Mammary epithelial cell (primary cell): ENCODE measurements at places on chromosomes 3 and 15. TPM values are rescaled to one million over a fixed set of nuclear protein-coding genes. Genes with fewer than 3 reads are reported as not detected.
A peak's percentile ranks its signal among the peaks of the same experiment; 100 is the strongest.

DNA sequence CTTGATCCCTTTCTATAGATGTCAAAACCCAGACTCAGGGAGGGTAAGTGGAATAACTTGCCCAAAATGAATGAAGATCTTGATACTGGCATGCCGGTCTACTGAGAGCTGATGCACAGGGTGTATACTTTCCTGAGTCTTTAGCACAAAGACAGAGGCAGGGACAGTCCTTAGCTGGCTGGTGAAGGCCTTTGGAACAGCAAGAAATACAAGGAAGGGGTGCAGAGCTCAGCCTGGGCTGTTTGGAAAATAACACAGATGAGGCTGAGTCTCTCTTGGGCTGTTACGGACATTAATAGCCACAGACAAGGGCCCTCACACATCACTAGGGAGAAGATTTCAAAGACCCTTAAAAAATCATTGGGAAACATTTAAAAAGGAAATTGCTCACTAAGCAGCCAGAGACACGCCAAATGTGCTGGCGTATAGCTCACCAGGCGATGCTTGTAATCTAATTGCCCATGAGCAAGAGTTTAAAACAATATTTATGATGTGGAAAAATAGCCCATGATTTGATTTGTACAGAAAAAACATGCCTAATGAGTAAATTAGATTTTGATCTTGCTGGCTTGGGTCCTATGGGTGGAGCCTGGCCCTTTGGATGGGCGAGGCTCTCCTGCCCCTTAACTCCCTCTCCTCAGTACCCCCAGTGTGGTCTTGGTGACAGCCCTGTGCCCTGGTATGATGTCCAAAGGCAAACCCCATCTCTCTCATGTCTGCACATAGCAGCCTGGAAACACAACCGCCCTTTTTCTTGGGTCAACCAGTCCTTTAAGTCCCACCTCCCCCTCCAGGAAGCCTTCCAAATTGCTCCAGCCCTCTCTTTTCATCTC is 81.8 kb upstream of the MRPS22 start:
- no peak for DNase-seq

GRCh38 chr3:20376665-20377217 is 190.7 kb upstream of the SGO1 start:
- DNase-seq: no peak

- no peak for DNase-seq
Measured at GRCh38 chr15:42264795-42265194, 8.2 kb upstream of the GANC start.

DNA sequence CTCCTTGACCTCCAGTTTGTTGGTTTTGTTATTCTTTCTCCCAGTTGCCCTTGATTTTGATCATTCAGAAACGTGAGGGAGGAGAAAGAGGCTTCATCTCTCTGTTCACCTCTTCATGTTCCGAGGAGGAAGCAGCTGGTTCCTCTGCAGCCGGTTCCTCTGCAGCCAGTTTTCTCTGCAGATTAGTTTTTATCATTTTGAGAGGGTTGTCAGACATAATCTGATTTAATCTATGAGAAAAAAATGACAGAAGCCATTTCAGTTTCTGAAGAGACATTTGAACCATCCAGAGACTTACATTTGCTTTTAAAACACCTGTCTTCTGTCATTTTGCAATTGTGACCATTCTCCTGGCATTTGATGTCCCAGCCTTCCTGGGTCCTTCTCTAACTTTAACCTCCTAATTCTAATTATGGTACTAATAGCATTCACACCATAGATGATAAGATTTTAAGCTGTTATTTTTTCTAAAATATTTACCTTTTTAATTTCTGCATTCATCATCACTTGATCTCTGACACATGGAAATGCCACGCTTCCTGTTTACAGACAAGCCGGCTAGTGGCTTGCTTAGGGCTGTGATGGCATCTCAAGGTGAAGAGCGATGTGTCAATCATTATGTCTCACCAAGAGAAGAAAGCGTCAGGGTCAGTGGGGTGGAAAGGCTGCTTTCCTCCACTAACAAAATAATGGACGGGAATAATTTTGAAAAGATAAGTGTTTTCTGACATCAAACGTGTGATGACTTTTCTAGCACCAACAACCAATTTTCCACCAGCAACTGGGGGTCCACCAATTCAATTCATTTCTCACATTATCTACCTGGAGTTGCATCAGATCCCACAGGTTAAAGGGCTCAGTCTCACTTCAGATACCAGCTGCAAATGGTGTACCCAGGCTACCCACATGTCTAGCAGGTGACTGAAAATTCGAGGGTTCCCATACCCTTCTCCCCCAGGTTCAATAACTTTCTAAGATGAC is 76.4 kb downstream of the CHRNA7 start:
- no peak for DNase-seq

DNA sequence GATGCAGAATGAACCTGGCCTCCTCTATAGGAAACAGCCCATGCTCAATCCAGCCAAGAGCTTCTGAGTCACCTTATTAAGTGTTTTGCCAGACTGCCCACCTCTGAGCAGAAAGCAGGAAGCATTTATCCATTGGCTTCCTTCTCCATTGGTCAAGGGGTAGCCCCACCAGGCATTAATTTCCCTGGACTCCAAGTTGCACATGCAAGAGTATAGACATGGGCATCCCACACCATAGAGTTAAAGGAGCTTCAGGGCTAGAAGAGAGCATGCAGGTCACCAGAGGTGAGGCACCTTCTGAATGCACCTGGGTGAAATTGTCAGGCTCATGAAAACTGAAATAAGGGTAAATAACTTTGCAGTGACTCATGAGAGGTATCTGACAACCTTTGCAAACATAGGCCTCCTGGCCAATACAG is 230.8 kb upstream of the STAC start:
- peak; percentile 56 for DNase-seq

DNA sequence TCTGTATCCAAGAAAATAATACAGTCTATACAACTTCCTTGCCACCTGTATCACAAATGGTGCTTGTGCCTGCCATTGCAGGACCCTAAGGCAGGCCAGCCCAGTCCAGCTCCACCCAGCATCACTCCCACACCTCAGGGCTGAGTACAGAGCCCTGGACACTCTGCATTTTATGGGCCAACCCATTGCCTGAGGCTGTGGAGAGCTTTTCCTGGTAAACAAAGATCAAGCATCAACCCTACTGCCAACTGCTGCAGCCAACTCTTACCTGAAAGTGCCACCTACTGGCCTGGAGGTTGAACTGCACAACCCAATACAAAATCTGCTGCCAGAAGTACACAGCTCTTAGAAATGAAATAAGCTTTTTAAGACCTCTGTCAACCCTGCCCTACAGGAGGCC is 1082.2 kb downstream of the NAALADL2 start:
- peak; percentile 16 for DNase-seq

GRCh38 chr3:31573036-31573779 is 40.5 kb downstream of the STT3B start:
- no peak for DNase-seq

DNA sequence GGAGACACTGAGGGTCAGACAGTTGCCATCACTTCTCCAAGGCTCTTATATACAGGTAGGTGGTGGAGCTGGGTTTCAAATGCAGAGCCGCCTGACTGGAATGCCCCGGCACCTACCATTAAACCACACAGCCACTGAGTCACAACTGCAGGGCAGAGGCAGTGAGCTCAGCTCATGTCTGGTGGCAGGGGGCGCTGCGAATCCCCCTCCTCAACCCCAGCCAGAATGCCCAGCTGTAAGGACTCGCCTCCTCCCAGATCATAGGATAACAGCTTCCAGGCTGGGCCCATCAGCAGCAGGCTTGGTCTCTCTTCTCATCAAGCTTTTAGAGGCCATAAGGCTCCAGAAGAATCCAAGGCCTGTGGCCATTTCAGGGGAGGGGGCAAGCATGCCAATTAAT is 26.4 kb downstream of the ADCY5 start:
- DNase-seq: no peak

GRCh38 chr15:73628976-73629797 is 4.0 kb downstream of the NPTN start:
- DNase-seq: peak; percentile 11

RPL32 gene
- total RNA-seq: 1,631 and 1,717 TPM in 2 replicates

RARB gene
- total RNA-seq: 8.2 TPM

CYB561D2 gene
- total RNA-seq: 9.7 and 11.9 TPM in 2 replicates
